Activated T-helper 17 cell treated with anti-CD3 and anti-CD28 coated beads, Interleukin-2, amount 50 U/mL, for 72 hours (primary cell): ENCODE measurements at places on chromosomes 12 and 14. TPM values are rescaled to one million over a fixed set of nuclear protein-coding genes. Genes with fewer than 3 reads are reported as not detected.

GRCh38 chr12:51217133-51217967 lies 512 bp downstream of the POU6F1 start:
- peak; percentile 55 for ATAC-seq

Gene SOX5
- total RNA-seq, result 1.4 TPM

Gene CELA1
- not detected for total RNA-seq

Gene POTEG
- not detected for total RNA-seq

- ATAC-seq, result peak; percentile 39
These were observed 909.6 kb downstream of the VRK1 start for GRCh38 chr14:97706819-97707218.

GRCh38 chr12:99053616-99054362 lies 408.7 kb downstream of the APAF1 start:
- no peak for ATAC-seq

DNA sequence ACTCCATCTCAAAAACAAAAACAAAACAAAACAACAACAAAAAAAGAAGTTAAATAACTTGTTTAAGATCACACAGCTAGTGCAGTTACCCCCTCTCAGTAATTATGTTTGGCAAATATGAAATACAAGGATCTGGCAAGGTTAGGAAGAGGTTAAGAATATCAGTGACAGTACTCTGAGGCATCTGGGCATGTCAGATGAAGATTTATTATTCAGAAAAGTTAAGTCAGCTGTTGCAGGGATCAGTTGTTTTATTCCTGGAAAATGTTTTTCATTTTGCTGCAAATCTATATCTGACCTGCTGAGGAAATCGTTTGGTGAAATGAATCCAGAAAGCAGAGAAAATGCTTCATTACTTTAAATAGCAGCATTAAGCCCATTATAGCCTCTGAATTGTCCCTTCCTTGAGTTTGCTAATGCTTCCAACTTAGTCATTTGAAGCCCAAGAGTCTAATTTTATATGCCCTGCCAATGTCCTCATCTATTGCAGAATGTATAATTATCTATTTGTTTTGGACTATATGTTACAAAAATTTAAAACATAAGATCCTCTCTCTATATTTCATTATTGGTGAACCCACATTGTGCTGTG lies 8.1 kb downstream of the GPX2 start:
- ATAC-seq, result no peak

DNA sequence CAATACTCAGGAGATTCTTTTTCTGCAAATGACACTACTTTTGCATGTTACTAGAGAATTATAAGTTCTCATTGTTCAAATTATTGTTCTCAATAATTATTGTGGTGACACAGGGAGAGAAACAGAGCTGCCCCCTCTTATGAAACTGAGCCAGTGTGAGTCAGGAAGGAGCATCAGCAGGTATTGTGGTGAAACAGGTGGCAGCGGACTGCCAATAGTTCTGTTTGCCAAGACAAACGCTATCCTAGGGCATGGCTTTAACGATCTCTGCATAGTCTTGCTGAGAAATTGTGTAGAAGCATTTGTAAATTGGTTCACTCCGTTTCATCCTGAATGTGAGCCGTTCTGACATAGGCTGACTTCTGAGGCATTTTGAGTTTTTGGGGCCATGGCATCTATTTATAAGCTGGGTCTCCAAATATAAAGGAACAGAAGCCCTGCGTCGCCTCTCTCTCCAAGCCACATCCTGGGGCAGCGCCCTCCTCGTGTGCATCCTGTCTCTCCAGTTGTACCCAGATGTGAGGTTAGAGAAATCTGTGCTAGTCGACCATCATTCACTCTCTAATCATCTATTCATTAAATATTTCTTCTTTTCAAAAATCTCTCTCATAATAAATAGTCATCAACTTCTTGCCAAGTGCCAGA lies 15.8 kb upstream of the PPP4R4 start:
- ATAC-seq, result peak; percentile 75

DNA sequence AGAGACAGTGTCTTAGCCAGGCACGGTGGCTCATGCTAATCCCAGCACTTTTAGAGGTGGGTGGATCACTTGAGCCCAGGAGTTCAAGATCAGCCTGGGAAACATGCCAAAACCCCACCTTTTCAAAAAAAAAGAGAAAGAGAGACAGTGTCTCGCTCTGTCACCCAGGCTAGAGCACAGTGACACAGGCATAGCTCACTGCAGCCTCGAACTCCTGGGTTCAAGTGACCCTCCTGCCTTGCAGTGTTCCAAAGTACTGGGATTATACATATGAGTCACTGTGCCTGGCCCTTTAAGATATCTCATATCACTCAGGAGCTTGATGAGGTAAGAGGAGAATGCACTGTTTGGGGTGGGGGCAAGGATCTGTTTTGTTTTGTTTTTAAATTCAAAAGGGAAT lies 48.1 kb upstream of the LTBP2 start:
- ATAC-seq, result no peak

DNA sequence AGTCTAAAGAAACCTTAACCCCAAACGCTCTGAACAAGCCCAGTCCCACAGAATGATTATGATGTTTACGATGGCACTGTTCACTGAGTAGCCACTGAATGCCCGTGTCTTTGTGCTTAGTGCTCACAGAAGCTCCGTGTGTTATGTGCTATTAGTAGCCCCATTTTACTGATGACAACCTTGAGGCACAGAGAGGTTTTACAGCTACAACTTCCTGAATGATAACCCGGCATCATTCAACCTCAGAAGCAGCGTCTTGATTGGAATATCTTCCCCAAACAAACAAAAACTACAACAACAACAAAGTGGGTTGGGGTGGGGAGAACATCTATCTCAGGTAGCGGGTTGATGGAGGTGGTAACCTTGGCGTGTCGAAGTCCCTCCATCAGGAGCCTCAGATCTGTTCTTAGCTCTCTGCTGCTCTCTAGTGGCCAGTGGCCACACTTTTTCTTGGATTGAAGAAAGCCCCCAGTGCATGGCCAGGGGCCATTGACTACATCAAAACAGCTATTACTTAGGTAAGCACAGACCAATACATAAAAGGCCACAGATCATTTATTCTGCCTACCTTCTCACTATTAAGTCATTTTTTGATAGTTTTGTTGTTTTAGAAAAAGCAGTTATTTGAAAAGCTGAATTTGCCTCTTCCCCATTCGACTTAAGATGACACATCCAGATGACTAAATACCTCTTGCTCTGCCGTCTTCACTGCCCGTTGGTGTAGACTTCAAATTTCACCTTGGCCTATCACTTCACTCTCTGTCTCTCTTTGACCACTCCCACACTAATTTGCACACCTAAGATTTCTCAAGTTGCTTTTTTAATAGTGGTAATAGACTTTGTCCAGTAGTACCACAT lies 376.9 kb downstream of the GALC start:
- ATAC-seq, result no peak

Gene GOLGA3
- 56.8 TPM for total RNA-seq

DNA sequence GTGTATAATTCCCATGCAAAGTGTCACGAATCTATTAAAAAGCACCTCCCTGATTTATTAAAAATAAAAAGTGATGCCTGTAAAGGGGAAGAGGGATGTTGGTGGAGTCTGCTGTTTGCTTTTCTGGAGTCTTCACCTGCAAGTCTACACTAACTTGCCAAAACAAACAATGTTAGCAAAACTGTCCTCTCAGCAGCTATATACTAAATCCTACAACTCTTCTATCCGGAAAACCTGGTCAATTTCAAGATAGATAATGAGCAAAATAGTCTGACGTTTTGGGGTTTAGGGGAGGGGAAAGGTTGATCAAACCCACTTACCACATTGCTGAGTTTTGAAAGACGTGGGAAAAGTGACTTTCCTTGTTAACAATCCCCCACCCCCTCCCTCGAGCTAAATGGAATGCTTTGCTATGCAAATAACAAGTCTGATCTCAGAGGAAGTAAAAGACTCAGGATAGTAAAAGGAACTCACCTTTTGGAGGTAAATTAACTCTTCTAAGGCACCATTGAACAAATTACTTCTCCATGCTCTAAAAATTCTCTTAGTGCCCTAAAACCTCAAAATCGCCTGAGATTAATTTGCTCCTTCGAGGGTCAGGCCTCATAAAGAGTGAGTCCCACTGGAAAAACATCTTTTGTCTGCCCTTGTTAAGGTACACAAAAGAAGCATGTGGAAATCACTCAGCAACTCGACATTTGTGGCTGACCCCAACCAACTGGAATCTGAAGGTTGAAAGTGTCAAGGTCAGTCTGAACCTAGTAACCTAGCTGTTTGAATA lies 13.5 kb downstream of the BMP4 start:
- ATAC-seq, result no peak
